ENCODE measurements at places on chromosomes 6 and 20.

DNA sequence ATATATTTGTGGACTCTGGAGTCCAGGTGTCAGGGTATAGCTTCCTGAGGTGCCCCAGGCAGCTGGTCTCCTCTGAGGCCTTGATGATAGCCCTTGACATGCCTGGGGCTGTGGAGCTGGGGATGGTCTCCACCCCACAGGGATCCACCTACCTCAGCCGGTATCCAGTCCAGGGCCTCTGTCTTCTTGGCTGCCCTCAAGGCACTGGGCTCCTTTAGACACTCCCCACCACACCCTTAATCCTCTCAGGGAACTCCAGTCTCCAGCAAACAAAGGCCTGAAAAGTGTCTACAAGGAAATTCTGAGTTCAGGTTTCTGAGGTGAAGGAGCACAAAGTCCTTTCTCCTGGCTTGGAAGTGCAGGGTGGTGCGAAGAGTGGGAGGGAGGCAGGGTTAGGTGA is 44.6 kb upstream of the DDR1 start:
- DNase-seq, result no peak

- DNase-seq, result peak; percentile 95
Observed at GRCh38 chr6:157613011-157613522, 210.0 kb upstream of the SNX9 start.

- DNase-seq, result no peak
Observed at GRCh38 chr6:53038141-53038540, 27.1 kb upstream of the FBXO9 start.

GRCh38 chr6:5084360-5084780 is 771 bp upstream of the PPP1R3G start:
- DNase-seq, result no peak

GRCh38 chr6:148535976-148536375 is 193.3 kb downstream of the SASH1 start:
- DNase-seq, result no peak
